ENCODE measurements at places on chromosomes 11 and 22.
A peak's percentile ranks its signal among the peaks of the same experiment; 100 is the strongest.

- DNase-seq: no peak
Measured at GRCh38 chr11:114233755-114234154, 62.4 kb upstream of the NNMT start.

GRCh38 chr22:18085188-18085587 is 7.4 kb downstream of the PEX26 start:
- no peak for DNase-seq

GRCh38 chr11:34266090-34266912 is 91.5 kb downstream of the ABTB2 start:
- DNase-seq: peak; percentile 74

- peak; percentile 84 for DNase-seq
Measured at GRCh38 chr22:39997939-39998726, 3.4 kb downstream of the FAM83F start.

Measured in renal pelvis (tissue), 12 donors.